Activated T-cell treated with anti-CD3 and anti-CD28 coated beads, Interleukin-2, amount 50 U/mL, for 72 hours (primary cell): ENCODE measurements at places on chromosomes 1 and 21.

GRCh38 chr1:226939438-226940028 lies 561 bp upstream of the COQ8A start:
- peak; percentile 75 for DNase-seq

DNA sequence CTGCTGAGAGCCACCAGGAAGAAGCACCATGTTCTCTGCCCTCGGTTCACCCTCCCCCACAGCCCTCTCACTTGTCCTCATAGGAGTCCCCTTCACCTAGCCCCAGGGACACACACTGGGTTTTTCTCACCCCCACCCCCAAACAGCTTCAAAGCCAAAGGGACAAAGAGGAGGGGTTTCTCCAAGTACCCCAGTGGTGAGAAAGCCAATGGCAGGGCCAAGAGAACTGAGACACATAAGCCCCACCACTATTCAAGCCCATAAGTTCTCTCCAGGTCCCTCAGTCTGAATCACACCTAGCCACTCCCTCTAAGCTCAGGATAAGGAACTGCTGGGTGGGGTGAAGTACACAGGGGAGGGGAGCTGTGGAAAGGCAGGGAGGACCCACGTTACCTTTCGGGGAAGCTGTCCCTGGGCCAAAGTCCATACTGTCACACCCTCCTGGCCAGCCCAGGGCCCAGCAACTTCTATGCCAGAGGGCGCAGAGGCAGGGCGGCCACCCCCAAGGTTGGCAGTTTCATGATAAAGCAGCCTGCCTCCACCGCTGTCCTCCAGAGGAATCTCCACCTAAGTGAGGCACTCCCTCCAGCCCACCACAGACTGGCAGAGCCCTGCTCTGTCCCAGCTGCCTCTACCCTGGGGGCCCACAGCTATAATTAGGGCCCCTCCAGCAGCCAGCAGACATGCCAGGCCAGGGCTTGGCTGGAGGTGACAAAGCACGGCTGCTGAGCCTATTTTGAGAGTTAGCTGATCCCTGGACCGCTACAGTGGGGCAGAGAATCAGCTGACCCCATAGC lies 39.0 kb upstream of the PPP1R15B start:
- DNase-seq, result no peak

- DNase-seq, result no peak
Measured at GRCh38 chr1:25902462-25902861, 3.8 kb downstream of the STMN1 start.

DNA sequence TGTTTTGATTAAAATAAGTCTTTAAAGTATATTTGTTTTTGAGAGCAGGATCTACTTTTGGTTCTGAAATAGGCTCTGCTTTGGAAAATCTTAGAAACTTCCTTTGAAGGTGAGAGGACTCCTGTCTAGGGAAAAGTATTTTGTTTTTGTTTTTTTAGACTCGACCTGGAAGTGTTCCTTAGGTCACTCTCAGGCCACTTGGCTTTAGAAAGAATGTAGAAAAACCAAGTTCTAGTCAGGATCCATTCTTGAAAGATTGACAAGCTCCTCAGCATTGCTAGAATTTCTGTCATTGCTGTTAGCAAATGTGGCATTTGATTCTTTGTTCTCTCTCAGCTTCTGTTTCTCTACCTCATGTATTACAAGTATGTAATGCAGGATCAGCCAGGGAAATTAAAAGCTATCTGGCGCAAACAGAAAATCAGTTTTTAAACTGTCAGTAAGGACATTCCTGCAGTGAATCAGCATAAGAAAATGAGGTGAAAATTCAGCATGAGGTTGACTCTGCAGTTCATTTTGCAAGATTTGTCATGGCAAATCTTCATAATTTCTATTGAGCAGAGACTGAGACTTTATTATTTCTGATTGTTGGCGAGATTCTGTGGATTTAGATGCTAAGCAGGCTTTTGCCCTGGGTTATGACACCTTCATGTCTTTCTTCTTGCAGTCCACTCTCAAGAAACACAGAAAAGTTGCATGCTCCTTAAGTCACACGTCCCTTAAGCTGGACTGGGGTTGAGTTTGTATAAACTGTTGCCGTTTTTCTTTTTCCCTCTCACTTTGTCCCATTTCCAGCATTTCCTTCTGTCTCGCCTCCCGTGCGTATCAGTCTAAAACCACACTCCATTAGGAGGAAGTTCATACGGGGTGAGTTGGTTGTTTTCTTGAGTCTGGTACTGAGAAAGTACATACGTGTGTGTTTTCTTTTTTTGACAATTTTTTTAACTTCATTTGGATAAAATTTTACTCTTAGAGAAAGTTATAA lies 12.6 kb downstream of the NTPCR start:
- DNase-seq, result no peak

DNA sequence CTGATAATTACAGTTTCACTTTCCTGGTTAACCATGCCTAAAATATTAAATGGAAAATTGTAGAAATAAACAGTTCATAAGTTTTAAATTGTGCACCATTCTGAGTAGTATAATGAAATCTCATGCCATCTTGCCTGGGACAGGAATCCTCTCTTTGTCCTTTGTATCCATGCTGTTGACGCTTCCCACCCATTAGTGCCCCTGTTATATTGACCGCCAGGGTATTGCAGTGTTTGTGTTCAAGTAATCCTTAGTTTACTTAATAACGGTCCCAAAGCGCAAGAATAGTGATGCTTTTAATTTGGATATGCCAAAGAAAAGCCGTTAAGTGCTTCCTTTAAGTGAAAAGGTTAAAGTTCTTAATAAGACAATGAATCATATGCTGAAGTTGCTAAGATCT lies 41.7 kb downstream of the RPRD2 start:
- DNase-seq, result no peak

- no peak for DNase-seq
Measured at GRCh38 chr1:23156940-23157339, 11.7 kb downstream of the LUZP1 start.

DNA sequence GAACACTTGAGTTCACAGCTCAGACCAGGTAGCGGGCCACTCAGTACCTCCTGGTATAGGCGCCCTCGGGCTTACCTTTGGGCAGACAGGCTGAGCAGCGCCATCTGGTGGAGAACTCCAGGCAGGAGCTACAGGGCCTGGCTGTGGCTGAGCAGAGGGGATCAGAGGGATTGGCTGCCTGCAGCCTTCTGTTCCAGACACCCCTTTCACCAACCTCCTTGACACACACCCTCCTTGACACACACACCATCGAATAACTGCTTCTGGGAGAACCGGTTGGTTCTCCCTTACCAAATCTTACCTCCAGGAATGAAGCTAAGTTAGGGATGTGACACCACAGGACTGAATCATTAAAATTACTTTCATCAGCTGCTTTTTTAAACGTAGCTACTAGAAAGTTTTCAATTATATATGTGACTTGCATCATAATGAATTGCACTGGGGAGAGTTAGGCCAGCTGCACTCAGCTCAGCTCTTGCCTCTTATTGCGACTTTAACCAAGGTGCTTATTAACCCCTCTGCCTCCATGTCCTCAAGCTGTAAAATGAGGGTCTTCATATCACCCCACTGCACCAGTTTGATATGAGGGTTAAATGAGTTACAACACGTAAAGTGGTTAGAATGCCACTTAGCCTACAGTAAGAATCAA lies 6.6 kb downstream of the LIN28A start:
- peak; percentile 86 for DNase-seq

DNA sequence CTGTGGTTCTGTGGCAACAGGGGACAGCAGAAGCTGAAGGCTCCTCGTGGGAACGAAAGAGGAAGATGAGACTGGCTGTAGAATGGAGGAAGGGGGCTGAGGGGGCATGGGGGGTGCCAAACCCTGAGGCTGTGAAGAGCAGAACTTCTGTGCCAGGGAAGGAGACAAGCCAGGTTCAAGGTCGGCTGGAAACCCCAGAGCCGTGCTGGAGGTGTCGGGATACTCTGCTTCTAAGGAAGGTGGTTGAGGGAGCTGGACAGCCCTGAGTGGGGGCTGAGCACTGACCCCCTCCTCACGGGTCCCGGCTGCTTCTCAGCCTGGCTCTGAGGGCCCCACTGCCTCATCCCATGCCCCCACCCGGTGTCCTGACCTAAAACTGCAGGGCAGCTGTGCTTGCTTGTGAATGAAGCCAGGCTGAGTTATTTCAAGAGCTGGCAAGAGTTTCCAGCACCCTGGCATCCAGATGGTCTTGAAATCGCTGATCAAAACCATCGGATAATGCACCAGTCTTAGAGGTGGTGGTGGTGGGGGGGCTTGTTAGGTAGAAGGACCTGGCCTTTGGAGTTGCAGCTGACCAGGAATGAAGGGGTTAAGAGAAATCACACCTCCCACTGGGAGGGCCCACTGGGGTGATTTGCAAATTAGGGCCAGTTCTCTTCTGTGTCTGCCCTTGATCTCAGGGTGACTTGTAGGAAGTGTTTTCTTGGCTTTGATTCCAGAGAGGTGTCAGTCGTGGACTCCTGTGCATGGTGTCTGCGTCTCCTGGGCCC lies 218.9 kb upstream of the C1orf174 start:
- DNase-seq, result no peak

- DNase-seq, result no peak
Measured at GRCh38 chr1:59707178-59707791, 107.5 kb upstream of the HOOK1 start.

- DNase-seq, result no peak
Measured at GRCh38 chr1:39632682-39633417, 6.6 kb downstream of the HEYL start.

GRCh38 chr1:156811168-156811567 lies 5.5 kb downstream of the SH2D2A start:
- DNase-seq, result no peak

DNA sequence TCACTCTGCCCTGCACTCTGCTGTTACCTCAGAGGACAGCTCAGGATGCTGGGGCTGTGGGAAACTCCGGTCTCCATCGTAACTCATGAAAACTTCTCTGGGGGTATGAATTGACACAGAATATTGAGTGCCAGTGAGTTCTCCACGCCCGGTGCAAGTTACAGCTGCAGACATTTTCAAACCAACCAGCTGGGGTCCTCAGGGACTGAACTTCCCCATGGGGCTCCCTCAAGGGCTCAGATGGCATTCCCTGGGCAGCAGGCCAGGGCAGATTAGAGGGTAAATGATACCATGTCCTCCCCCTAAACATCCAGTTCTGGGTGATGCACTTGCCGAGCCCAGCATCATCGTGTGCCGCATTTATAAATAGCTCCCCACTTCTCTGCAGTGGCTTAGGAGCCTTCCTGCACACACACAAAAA lies 27.8 kb upstream of the CCSAP start:
- DNase-seq, result no peak

GRCh38 chr1:26259005-26259404 lies 20.9 kb upstream of the SH3BGRL3 start:
- DNase-seq, result no peak

DNA sequence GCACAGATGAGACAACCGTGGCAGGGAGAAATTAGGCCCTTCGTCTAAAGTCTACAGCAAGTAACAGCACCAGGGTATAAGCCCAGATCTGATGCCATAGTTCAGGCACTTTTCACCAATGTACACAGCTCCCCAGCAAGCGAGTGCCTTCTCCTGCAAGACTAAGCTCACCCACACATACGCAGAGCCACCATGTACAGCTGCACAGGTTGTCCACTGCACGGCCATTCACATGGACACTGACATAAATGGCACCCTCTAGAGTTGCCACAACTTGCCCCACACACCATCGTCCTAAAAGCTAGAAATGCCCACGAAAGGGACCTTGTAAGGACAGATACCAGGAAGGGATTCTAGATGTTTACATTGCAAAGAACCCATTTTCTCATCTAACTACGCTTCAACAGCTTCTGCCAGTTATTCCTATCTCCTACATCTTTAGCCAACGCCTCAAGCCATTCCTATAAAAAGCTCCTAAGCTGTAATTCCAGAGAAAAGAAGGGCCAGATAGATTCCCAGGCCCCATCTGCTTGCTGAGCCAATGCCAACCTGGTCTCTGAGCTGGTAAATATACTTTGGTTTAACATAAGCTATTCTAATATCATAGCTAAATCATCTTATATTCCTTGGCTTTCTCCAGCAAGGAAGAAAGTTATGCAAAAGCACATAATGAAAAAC lies 174.0 kb upstream of the KAZN start:
- no peak for DNase-seq

- no peak for DNase-seq
Measured at GRCh38 chr1:53549287-53549686, 90.1 kb downstream of the DMRTB1 start.

- DNase-seq, result no peak
Measured at GRCh38 chr1:156924478-156925153, 4.2 kb downstream of the LRRC71 start.

DNA sequence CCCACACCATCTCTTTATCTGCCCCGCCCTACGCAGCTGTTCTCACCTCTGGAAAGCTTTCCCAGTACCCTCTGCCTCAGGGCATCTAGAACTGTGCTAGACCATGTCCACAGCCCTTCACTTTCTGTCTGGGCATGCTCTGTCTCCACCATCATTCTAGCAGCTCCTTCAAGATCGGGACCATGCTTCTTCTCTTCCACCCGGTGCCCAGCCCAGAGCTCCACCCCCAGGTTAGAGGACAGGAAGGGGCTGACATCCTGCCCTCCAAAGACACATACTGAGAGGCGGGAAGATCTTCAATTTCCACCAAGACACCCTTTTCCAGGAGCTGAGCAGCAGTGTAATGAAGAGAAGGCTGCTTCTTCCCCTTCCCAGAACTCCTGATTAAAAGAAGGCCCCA lies 27.7 kb upstream of the MEF2D start:
- no peak for DNase-seq

GRCh38 chr1:25549273-25550154 lies 6.1 kb downstream of the LDLRAP1 start:
- peak; percentile 81 for DNase-seq

- no peak for DNase-seq
Measured at GRCh38 chr21:31647650-31648049, 11.8 kb upstream of the SOD1 start.

DNA sequence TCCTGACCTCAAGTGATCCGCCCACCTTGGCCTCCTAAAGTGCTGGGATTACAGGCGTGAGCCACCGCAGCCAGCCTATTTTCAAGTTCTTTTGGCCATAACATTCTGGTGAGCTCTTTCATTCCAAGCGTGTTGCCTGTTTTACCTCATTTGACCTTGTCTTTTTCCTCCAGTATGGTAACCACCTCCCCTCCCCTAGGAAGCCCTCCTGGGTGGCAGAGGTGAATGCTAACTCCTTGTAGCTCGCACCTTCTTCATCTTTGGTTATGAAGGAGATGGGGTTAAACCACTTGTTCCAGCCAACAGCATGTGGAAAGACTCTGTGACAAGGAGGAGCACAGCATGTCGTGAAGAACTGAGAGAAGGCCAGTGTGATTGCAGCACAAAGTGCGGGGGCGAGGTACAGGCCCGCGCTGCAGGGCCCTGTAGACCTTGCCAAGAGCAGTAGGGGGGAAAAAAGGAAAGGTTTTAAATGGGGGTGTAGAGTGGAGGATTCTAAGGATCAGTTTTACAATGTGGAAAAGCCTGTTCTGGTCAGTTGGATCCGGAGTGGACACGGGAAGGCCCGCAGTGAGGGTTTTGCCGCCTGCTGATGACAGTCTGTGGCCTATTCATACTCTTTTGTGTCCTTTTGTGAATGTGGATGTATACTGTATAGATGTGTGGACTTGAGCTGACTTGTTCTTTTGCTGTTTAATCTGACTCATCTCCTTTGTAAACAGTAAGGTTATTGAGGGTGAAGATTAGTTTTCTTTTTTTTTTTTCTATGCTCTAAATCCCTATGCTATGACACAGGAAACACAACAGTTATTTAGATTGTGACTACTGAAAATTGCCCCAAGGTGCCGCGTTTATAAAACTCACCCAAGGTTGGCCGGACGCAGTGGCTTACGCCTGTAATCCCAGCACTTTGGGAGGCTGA lies 7.5 kb upstream of the ZNF436 start:
- no peak for DNase-seq
